Suppressor macrophage (primary cell): ENCODE measurements at places on chromosomes 2 and 18.

- DNase-seq: peak; percentile 25
These were observed 16.0 kb upstream of the RPE start for GRCh38 chr2:209986415-209986814.

DNA sequence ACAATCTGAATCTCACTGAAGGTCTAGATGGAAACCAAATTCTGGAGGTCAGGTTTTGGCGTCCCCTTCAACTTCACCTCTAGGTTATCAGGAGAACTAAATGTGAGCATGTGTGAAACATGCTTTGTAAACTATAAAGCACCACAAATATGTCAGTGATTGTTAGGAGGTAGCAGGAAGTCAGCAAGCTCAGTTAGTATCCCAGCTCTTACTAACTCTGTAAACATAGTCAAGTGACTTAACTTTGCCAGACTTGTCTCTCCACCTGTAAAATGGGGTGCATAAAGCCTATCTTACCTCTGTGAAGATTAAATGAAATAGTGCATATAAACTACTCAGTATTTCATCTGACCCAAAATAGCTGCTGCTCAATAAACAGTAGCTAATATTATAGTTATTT, 121.5 kb downstream of the INSIG2 start:
- DNase-seq: no peak

DNA sequence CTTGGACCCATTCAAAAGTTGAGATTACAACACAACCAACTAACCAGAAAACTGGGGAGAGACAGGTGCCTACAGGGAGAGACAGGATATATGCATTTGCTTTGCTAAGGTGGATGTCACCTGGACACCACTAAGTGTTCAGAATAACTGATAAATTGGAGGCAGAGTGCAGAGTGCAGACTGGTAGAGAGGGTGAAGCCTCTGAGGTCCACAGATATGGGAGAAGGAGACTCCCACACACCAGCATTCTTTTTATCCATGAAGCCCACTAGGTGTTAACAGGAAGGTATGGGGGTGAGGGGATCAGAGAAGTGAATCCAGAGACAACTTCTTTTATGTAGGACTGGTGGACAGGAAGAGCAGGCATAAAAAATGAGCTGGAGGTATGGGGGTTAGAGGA, 1310.0 kb upstream of the ZEB2 start:
- no peak for DNase-seq

- no peak for DNase-seq
These were observed 75.0 kb downstream of the GLI2 start for GRCh38 chr2:120810639-120811038.

GRCh38 chr2:232892843-232893242, 22.8 kb downstream of the SNORC start:
- no peak for DNase-seq

DNA sequence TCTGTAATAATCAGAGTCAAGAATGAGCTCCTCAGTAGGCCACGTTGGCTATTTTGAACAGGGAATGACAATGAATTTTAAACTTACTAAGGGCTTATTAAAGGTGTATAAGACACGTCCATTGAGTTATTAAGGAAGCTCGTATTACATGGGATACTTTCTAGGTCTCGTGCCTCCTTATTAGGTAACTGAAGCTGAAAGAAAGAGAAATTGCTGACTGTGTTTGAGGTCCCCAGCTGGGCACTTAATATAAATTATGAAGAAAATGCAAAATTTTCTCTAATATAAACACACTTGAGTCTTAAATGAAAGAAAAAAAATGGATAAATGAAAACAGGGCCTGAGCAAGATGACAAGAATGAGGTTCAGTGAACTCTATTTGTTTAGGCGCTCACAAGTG, 21.8 kb downstream of the CLUL1 start:
- DNase-seq: no peak

- no peak for DNase-seq
These were observed 271.8 kb downstream of the NEDD4L start for GRCh38 chr18:58315739-58316215.

DNA sequence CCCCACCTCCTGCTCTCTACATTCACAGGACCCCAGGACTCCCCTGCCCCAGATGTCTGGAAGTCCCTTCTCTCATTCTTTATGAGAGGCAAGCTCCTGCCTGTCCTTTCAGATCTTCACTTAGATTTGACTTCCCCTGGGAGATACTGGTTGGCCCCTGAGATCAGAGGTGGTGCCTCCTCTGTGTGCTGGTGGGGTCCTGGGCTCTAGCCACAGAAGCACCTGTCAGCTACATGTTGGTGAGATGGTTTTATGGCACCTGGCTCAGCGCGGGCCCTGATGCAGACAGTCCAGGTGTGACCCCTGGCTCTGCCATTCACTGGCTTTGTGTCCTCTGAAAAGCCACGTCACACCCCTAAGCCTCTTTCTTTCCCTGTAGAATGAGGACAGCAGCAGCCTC, 369.6 kb upstream of the ID2 start:
- DNase-seq: no peak

- peak; percentile 74 for DNase-seq
These were observed 59.1 kb downstream of the TNS1 start for GRCh38 chr2:217943446-217944321.

DNA sequence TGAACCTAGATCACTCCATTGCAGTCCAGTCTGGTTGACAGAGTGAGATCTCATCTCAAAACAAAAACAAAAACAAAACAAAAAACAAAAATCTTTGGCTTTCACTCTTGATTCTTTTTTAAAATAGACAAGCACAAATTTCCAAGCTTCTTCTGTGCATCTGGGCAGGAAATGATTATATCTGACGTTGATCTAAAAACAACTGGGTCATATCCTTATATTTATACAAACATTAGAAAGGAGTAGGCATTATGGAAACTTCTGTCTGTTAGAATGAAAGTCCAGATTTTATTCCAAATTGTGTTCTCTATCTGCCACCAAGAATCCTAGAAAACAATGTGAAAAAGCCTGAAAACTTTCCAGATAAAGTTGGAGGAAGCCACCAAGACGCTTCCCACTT, 26.2 kb upstream of the PMAIP1 start:
- DNase-seq: no peak

GRCh38 chr2:134491771-134492441, 226.9 kb downstream of the TMEM163 start:
- no peak for DNase-seq

- DNase-seq: no peak
These were observed 160.1 kb downstream of the IRS1 start for GRCh38 chr2:226639550-226639949.

GRCh38 chr2:232779465-232779864, 3.1 kb upstream of the KCNJ13 start:
- no peak for DNase-seq

DNA sequence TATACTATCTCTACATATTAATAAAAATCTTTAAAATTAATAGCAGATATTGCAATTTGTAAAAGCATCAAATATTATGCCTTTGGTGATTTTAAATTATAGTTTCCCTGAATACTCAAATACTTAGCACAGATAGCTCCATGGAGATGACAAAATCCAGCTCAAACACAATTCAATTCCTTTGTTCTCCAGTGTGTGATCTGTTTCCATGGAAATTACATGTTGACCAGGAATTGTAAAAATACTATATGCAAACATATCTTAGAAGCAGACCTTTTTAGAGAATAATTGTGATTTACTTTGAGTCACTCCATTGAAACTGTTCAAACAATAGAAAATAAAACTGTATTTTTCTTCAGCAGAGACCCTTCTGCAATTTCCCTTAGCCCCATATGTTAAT, 68.3 kb downstream of the FAM161A start:
- no peak for DNase-seq

DNA sequence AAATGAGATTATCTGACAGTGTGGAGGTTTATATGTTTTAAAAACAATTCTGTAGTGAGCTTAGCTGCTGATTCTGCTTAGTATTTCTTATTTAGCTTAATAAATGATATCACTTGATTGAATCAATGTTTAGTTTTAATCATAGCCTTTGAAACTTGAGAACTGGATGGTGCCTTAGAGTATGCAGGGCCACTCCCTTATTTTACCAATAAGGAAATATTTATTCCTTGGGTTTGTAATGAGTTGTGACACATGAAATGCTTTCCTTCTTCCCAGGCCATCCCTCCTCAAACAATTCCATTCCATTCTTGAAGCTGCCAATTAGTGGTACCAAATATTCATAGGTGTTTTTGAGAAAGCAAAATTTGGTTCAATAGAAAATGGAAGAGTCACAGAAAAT, 183.8 kb upstream of the DCC start:
- no peak for DNase-seq

DNA sequence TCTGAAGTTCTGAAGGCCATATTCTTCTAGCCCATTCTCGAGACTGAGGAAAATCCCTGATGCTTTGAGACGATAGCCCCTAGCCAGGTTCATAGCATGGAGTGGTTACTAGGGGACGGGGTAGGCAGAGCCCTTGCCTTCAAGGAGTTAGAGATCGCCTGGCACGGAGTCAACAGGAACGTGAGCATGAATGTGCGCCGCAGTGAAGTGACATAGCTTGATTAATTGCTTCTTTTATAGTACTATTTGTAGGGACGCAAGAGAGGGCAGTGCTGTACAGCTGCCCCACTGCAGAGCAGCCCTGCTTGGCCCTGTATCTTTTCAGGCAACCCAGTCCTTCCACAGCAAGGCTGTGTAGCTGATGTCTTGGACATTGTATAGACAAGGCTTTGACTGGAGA, 26.2 kb downstream of the HRH4 start:
- no peak for DNase-seq

DNA sequence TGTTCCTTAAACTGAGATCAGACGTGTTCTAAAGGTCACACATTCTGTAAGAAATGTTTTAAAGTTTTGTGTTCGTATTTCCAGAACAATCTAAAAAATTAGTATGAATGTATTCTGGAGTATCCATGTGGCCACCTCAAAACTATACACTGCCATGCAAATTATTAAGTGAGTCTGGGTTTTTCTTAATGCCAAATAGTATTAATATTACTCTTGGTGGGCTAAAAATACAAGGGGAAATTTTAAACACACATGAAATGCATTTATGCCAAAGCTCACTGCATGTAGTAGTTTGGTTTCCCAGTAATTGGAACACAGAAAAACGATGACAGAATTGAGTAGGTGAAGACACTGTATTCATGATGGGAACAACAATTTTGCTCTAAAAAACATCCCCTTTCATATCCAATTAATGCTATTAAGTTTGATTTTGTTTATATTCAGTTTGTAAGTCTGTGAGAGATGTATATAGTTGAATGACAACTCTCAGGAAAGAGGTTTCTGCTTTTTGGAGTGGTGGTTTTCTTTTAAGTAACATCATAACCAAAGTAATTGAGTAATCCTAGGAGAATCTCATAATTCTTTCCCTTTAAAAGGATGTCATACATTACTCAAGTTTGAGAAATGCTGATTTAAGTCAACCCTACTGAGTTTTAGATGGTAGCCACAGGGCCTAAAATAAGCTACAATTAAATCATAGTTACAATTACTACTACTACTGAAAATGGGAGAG, 75.7 kb upstream of the CDCA7 start:
- DNase-seq: no peak

DNA sequence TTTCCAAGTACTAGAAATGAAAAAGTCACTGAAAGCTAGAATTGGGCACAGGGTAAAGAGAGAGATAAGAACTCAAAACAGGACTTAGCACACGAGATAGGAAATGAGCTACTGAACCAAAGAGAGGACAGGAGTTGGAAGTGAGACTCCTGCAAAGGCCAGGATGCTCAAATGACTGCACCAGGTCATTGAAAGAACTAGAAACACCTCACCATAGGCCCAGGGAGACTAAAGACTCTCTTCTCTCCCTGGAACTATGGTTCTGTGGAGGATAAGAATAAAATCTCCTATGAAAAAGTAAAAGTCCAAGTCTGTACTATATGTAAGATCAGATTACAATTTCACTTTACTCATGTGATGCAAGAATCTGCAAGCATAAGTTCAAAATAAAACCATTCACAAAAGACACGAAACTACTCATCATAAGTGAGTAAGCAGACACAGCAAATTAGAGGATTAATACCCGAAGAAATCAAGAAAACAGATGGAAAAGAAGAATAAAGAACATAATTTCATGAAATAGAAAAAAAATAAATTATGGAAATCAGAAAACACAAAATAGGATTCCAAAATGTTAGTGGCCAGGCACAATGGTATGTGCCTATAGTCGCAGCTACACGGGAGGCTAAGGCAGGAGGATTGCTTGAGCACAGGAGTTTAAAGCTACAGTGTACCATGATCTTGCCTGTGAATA, 6.5 kb downstream of the NBAS start:
- DNase-seq: no peak

DNA sequence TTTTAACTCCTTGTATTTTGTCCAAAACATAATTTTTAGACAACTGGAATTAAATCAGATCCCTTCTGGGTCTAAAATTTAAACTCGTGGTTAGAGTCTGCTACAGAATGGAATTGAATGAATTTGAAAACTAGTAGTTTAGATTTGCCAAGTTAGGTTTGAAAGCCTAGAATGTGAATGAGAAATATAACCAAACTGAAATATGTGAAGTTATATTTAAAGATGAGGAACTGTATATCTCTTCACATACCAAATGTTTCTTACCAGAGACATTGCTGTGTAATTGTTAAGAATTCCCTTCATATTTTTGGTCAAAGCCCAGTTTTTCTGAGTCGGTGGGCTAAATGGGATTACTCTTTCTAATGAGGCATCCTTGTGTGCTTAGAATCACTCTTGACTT, 74.2 kb downstream of the LPIN1 start:
- DNase-seq: no peak

DNA sequence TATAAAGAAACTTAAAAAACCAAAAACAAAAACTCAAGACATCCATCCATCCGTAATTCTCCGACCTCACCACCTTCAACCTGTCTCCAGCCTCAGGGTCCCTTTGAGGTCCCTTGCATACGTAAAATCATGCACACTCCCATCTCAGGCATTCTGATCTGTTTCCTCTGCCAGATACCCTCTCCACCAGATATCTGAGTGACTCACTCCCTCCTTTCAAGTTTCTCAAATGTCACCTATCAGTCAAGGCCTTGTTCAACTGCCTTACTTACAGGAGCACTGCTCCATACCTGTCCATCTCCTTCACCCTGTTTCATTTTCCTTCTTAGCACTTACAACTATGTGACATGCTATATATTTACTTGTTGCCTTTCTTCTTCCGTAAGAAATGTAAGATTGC, 369.3 kb downstream of the NBAS start:
- no peak for DNase-seq

DNA sequence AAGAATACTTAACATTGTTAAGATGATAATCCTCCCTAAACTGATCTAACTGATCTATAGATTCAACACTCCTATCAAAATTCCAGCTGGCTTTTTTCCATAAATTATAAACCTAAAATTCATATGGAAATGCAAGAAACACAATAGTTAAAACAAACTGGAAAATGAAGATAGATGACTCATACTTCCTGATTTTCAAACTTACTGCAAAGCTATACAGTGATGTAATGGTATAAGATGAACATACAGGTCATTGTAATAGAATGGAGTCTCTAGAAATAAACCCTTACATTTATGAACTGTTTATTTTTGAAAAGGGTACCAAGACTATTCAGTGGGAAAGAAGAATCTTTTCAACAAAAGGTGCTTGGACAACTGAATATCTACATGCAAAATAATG, 32.3 kb downstream of the UBXN4 start:
- DNase-seq: peak; percentile 48

GRCh38 chr2:43519643-43520221, 76.1 kb downstream of the THADA start:
- DNase-seq: peak; percentile 46
